ENCODE measurements at places on chromosomes 7 and 10. TPM values are rescaled to one million over a fixed set of nuclear protein-coding genes. Genes with fewer than 3 reads are reported as not detected.
A peak's percentile ranks its signal among the peaks of the same experiment; 100 is the strongest.

The ELOVL3 gene
- 0.14 TPM for polyA plus RNA-seq

The IFIT1B gene
- not detected for polyA plus RNA-seq

The SPDYE16 gene
- polyA plus RNA-seq: not detected

The ZDHHC4 gene
- polyA plus RNA-seq: 42.4 TPM

DNA sequence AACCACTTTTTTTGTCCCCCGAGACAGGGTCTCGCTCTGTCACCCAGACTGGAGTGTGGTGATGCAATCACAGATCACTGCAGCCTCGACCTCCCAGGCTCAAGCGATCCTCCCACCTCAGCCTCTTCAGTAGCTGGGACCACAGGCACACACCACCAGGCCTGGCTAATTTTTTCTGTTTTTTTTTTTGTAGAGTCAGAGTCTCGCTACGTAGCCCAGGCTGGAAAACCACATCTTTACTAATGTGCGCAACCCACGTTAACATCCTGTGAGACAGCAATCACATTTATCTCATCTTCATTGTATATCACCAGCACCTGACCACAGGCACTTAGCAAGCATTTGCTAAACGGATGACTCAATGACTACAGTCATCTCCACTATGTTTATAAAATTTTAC is 77.8 kb upstream of the ATP6V0A4 start:
- peak; percentile 96 for DNase-seq
- no peak overlapping the region for H3K4me3 ChIP-seq
- peaks cover 8% of the 10 kb centered on the region for H3K4me1 ChIP-seq
- peaks cover 1% of the 10 kb centered on the region for H3K36me3 ChIP-seq

DNA sequence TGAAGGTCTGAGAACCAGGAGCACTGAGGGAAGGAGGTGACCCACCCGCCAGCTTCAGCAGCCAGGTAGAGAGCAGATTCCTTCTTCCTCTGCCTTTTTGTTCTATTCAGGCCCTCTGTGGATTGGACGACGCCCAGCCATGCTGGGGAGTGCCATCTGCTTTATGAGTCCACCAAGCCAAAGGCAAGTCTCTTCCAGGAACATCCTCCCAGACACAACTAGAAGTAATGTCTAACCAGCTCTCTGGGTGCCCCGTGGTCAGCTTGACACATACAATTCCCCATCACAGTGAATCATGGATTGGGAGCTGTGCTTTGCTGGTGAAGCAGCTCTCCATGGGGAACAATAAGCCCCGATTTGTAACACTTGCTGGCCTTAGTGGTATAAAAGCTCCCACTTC is 125.2 kb downstream of the CCDC3 start:
- no peaks in the 10 kb centered on the region for H3K36me3 ChIP-seq
- DNase-seq: no peak
- H3K27me3 ChIP-seq: peaks cover 31% of the 10 kb centered on the region
- no peak overlapping the region for H3K4me3 ChIP-seq

- H3K27ac ChIP-seq: no peak overlapping the region
- H3K4me1 ChIP-seq: no peaks in the 10 kb centered on the region
- H3K27me3 ChIP-seq: no peaks in the 10 kb centered on the region
- no peaks in the 10 kb centered on the region for H3K36me3 ChIP-seq
- DNase-seq: no peak
- H3K4me3 ChIP-seq: no peak overlapping the region
These were observed 622.5 kb upstream of the GHITM start for GRCh38 chr10:83516788-83517187.

- H3K27ac ChIP-seq: no peak overlapping the region
- H3K4me3 ChIP-seq: no peak overlapping the region
- H3K36me3 ChIP-seq: no peaks in the 10 kb centered on the region
- no peak for DNase-seq
These were observed 69.8 kb upstream of the GNA12 start for GRCh38 chr7:2913760-2914387.

GRCh38 chr10:58438340-58438871 is 53.2 kb downstream of the TFAM start:
- no peaks in the 10 kb centered on the region for H3K36me3 ChIP-seq
- H3K4me3 ChIP-seq: no peak overlapping the region
- peak; percentile 73 for DNase-seq
- H3K27me3 ChIP-seq: no peaks in the 10 kb centered on the region
- no peak overlapping the region for H3K27ac ChIP-seq

DNA sequence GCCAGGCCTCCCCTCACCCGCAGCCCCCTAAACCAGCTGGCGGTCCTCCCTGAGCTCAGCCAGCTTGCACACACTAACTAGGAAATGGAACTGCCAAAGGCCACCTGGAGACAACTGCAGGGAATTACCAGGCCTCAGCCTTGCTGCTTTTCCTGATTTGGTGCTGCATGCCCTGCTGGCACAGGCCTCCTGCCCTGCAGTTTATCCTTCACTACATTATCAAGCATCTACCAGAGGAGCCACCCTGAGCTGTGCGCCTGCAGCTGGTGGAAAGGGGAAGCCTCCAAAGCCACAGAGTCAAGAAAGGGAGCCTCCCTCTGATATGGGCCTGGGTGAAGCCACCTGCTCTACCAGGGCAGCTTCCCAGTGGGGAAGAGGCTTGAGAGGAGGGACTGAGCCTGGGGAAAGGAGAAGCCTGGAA is 139.8 kb downstream of the GRID1 start:
- H3K27ac ChIP-seq: no peak overlapping the region
- no peaks in the 10 kb centered on the region for H3K36me3 ChIP-seq
- no peaks in the 10 kb centered on the region for H3K4me1 ChIP-seq
- no peak for DNase-seq

- H3K36me3 ChIP-seq: no peaks in the 10 kb centered on the region
- no peak for DNase-seq
- no peaks in the 10 kb centered on the region for H3K27me3 ChIP-seq
- H3K4me3 ChIP-seq: no peak overlapping the region
- no peaks in the 10 kb centered on the region for H3K4me1 ChIP-seq
- H3K27ac ChIP-seq: no peak overlapping the region
These were observed 366.4 kb upstream of the NPVF start for GRCh38 chr7:25594728-25595127.

- DNase-seq: peak; percentile 35
- H3K36me3 ChIP-seq: no peaks in the 10 kb centered on the region
- H3K4me3 ChIP-seq: no peak overlapping the region
- H3K27ac ChIP-seq: peak overlapping the region; percentile 65
These were observed 40.5 kb upstream of the GSAP start for GRCh38 chr7:77456696-77457095.

GRCh38 chr10:89534826-89535166 is 598 bp downstream of the SLC16A12 start:
- H3K27ac ChIP-seq: no peak overlapping the region
- no peak for DNase-seq
- H3K4me3 ChIP-seq: peak overlapping the region; percentile 51
- H3K27me3 ChIP-seq: peaks cover 18% of the 10 kb centered on the region

Data from IMR-90 (cell line).